Fibroblast of the conjunctiva (primary cell): ENCODE measurements at places on chromosomes 5 and 9.

- no peak for DNase-seq
Measured at GRCh38 chr5:77167063-77167462, 43.4 kb upstream of the PDE8B start.

DNA sequence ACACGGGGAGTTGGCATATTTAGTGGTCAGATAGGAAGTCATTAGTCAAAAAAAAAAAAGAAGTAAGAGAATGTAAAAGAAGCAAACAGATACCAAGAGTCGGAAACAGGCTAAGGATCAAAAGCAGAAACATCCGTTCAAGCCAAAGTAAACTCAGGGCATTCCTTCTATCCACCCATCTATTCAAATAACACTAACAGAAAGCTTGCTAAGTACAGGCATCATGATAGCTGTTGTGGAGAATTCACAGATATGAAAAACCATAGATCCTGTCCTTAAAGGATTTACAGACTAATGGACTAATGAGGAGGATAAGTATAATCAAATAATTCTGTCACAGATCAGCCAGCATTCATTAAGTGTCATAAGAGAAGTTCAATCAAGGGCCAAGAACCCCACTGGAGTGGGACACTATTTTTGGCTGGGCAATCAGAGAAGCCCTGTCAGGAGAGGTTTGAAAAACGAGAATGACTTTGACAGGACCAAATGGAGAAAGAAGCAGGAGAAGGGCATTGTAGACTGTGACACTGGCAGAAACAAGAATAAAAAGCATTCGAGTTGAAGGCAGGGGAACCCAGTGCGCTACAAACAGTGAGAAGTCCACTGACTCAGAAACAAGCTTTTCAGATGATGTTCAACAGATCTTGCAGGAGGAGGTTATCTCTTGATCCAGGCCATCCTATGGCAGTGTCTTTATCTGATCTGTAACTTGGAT, 154.2 kb upstream of the TSLP start:
- no peak for DNase-seq

DNA sequence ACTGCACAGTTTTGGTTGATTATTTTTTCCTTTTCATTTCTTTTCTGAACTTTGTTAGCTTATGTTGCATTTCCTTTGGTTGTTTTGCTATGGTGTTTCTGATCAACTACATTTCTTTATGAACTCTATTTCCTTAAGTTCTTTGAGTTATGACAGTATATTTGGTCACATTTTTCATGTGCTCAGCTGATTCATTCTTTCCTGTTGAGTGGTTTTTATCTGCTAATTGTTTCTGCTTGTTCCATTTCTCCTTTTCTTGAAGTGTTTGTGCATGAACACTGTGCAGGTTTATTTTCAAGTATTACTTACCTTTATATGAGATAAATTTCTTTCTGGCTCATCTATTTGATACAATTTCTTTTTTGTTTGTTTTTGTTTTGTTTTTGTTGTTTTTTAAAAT, 50.9 kb upstream of the MACIR start:
- no peak for DNase-seq

- no peak for DNase-seq
Measured at GRCh38 chr9:106936680-106937079, 73.7 kb downstream of the ZNF462 start.

DNA sequence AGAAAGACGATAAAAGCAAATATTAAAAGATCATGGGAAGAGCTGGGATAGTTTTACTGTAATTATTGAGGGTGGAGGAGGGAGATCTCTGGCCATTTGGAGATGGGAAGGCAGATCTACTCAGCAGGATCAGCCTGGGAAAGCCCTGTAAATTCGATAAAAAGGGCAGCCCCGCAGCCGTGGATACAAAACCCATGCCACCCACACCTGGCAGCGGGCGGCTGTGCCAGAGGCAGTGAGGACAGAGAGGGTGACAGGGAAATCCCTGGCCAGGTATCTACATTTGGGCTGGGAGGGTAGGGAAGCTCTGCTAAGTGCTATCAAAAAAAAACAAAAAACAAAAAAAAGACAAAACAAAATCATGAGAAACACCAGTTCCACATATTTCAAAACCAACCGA, 379.2 kb upstream of the IRX1 start:
- no peak for DNase-seq

DNA sequence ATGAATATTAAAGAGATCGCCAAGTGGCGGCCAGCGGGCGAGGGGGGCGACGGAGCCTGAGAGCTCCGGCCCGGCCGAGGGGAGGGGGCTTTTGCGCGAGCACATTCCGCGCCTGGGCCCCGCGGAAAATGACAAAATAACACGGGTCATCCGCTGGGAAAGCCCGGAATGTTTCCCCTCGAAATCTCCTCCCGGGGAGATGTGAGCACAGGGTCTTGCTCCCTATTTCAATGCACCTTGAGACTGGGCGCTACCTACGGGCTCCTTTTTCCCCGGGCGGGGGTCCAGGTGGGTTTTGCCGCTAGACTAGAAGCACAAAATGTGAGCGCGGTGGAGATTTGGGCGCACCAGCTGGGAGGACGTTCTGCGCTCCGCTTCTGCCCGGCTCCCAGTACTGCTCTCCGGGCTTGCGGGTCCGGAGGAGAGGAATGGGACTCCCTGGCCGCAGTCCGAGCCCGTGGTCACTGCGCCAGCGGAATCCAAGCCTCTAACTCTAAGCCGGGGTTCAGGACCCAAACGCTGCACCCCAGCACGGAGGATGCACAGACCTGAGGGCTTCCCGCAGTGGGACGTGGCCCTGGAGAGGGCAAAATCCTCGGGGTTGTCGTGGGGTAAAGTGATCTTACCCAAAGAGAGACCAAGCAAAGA, 2.8 kb upstream of the PRDM12 start:
- DNase-seq: no peak

DNA sequence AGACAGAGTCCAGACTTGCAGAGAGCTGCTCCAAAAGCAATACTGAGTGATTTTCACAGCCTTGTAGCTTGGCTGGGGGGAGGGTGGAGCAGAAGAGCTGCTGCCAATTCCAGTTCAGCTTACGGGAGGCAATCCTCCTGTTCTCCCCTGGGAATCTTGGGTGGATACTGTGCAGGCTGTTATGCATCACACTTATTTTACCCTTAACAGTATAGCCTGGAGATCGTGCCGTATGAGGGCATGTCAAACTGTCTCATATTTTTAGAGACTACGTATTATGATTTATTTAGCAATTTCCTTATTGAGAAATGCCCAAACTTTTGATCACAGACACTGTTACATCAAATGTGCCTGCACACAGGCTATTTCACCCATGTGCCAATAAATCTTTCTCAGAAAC, 85.2 kb downstream of the BASP1 start:
- peak; percentile 89 for DNase-seq

- DNase-seq: no peak
Measured at GRCh38 chr5:158880483-158881001, 219.2 kb downstream of the EBF1 start.

DNA sequence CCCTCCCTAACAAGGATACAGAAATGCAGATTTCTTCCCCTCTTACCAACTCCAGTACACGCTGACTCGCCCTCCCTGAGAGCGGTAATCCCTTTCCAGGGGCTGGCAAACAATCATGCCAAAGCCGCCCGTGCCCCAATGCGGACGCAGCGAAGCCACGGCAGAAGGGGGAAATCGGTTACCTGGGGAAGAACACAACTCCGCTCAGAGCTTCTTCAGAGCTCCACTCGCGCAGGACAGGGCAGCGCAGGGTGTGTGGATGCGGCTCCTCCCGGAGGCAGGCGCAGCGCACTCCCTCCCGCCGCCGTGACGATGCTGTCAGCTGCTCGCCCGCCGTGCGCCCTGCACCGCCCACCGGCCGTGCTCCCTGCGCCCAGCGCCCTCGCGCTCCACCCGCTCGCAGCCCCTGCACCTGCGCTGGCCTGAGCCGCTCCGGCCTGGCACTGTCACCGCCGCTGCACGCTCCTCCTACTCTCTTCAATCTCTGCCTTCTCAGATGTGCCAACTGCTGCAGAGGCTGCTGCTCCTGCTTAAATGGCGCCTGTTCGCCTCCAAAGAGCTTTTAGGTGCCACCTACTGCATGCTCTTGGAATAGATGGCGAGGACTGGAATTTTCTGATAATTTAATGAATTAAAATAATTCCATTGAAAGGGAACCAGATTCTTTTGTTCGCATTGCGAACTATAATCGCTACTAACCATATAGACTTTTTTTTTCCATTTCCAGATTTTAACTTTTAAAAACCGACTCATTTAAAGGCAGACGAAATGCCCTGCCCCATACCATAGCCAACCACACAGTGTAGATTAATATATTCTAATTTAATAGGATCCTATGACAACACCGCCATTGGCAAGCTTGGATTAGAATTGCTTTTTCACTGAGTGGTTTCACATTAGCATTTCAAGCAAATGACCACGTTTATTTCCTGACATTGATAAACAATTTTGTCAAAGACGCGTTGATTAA, at the start of gene DIRAS2:
Gene DIRAS2 (minus strand): TSS at position 255 of the 970 bp plus-strand sequence. CDS start 28,997 bp downstream, outside the sequence.
- DNase-seq: peak; percentile 27

DNA sequence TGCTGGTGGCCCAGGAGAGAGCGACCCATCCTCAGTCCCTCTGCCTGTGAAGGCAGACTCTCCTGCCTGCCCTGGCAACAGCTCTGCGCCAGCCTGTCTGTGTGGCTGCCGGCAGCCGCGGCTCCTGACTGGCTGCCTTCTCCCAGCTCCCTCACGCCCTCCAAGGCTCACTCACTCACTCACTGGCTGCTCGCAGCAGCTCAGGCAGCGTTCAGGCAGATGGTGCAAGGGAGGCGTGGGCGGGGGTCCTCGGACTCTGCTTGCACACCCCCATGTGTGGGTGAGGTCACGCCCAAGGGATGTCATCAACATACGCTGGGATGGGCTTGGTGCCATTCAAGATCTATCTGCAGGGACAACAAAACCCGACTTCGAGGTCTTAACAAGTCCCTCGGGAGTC, 66.7 kb downstream of the DAB2IP start:
- DNase-seq: no peak

- peak; percentile 64 for DNase-seq
Measured at GRCh38 chr9:124392871-124393460, 22.3 kb downstream of the PSMB7 start.

DNA sequence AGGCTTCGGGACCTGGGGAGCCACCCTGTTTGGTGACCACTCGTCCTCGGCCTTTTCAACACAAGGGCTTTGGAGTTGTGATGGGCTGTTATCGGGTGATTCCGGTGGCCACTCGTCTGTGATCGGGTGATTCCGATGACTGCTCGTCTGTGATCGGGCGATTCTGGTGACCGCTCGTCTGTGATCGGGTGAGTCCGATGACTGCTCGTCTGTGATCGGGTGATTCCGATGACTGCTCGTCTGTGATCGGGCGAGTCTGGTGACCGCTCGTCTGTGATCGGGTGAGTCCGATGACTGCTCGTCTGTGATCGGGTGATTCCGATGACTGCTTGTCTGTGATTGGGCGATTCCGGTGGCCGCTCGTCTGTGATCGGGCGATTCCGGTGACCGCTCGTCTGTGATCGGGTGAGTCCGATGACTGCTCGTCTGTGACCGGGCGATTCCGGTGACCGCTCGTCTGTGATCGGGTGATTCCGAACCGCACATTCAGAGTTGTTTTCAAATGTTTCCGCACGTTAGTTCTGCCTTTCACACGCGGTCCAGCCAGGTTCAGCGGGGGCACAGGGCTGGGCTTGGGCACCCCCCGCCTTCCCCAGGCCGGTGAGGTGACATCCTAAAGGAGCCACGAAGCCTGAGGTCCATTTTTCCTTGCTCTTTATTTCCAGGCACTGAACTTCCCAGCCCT, 30.3 kb downstream of the TPPP start:
- DNase-seq: no peak

DNA sequence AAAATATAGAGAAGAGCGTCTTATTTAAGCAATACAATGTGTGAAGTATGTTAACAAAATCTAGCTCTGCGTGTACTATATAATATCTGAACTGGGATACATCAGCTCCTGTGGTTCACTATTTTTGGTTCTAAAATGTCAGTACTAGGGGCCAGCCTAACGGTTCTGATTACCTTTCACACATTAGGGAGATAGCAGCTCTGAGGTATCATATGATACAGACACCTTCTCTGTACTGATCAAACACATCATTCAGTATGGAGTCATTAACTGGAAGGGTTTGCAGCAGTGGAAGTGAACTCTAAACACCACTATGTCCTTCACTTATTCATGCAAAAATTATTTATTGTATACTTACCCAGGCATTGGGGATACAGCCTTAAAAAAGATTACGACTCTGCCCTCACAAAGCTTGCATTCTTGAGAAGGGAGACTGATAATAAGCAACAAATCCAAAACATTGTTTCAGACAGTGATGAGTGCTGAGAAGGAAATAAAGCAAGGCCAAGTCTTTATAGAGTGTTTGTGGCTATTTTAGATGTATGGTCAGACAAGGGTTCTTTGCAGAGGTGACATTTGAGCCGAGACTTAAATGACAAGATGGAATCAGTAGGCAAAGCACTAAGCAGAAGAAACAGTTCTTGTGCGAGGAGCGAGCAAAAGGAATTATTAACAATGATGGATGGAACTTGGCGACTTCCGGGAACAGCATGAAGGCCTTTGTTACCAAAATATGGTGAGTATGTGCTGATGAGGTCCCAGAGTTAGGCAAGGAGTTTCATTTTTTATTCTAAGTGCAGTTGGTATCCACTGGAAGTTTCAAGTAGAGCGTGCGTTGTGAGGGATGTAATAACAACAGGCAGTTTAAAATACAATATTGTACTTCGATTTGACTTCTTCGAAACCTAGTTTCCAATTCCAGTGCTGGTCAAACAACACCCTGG, 1.8 kb upstream of the LNPEP start:
- no peak for DNase-seq

DNA sequence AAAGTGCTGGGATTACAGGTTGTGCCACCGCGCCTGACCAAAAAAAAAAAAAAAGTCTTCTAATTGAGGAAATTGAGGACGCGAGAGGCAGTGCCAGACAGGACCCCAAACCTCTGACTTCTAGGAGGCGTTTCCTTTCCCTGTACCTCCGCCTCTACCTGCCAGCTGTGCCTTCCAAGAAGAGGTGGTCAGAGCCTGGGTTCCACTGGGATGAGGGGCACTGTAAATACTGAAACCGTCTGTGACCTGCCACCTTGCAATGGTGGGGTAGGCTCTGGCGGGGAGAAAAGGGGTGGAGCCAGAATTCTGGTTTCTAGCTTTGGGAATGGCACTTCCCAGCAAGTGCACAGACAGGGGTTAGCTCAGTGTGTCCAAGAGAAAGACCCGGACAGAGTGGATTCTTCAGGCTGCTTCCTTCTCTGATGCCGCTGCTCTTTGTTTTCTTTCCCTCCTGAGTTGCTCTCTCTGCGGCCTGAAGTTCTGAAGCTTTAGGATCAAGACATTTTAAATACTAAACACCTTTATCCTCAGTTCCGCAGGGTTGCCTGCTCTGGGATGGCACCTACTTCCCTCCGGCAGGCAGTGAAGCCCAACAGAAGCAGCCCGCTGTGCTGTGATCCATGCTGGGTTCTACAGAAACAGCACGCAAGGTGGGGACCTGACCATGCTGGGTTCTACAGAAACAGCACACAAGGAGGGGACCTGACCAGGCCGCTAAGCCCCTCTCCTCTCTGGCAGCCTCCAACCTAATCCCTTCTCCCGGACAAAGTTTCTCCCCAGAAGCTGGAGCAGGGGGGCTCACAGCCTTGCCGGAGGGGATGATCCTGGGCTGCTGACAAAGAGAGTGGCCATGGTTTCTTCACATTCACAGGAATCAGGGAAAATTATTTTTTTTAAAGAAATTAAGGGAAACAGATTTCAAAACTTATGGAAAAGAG, 65.2 kb downstream of the OTULIN start:
- DNase-seq: no peak
